ENCODE measurements at places on chromosomes 7 and 10. TPM values are rescaled to one million over a fixed set of nuclear protein-coding genes. Genes with fewer than 3 reads are reported as not detected.

The PRKG1 gene
- total RNA-seq: not detected

The TAS2R39 gene
- not detected for total RNA-seq

The FAM237B gene
- total RNA-seq: not detected

The SPRN gene
- not detected for total RNA-seq

The SUN3 gene
- not detected for total RNA-seq

The AMZ1 gene
- not detected for total RNA-seq

The NME8 gene
- not detected for total RNA-seq

The CALHM2 gene
- total RNA-seq: 18.6 TPM

The EBLN1 gene
- not detected for total RNA-seq

The C7orf57 gene
- total RNA-seq: not detected

The BCAP29 gene
- 17.6 TPM for total RNA-seq

DNA sequence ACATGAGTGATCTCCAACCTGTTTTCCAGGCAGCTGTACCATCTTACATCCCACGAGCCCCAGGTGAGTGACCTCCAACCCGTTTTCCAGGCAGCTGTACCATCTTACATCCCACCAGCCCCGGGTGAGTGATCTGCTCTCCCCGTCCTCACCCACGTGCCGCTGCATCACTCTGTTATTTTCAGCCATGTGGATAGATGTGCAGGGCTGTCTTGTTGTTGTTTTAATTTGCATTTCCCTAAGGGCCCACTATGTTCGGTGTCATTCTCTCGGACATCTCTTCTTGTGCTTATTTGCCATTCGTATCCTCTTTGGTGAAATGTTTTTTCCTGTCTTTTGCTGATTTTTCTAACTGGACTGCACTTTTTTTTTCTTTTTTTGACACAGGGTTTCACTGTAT, 17.9 kb upstream of the LARP4B start:
- H3K4me3 ChIP-seq: no peak overlapping the region
- H3K27me3 ChIP-seq: peaks cover 2% of the 10 kb centered on the region
- H3K36me3 ChIP-seq: no peaks in the 10 kb centered on the region
- no peak for DNase-seq

DNA sequence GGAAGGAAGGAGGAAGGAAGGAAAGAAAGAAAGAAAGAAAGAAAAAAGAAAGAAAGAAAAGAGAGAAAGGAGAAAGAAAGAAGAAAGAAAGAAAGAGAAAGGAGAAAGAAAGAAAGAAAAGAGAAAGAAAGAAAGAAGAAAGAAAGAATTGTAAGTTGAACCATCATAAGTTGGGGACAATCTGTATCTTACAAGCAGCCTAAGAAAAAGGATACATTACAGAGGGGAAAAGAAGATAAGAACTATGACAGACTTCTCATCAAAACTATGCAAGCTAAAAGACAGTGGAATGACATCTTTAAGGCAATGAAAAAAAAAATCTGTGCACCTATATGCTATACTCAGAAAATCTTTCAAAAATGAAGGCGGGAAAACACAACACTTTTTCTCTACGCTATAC, 50.3 kb upstream of the SP4 start:
- no peaks in the 10 kb centered on the region for H3K4me1 ChIP-seq
- H3K36me3 ChIP-seq: no peaks in the 10 kb centered on the region
- DNase-seq: no peak
- no peaks in the 10 kb centered on the region for H3K27me3 ChIP-seq

- H3K27ac ChIP-seq: no peak overlapping the region
- no peaks in the 10 kb centered on the region for H3K4me1 ChIP-seq
- H3K36me3 ChIP-seq: no peaks in the 10 kb centered on the region
Observed at GRCh38 chr7:19957664-19958063, 184.2 kb upstream of the TMEM196 start.

GRCh38 chr7:46369933-46370654, 449.0 kb upstream of the IGFBP3 start:
- no peak overlapping the region for H3K27ac ChIP-seq
- H3K4me1 ChIP-seq: no peaks in the 10 kb centered on the region
- H3K27me3 ChIP-seq: no peaks in the 10 kb centered on the region

- peaks cover 13% of the 10 kb centered on the region for H3K27me3 ChIP-seq
- DNase-seq: no peak
- H3K4me3 ChIP-seq: no peak overlapping the region
- H3K27ac ChIP-seq: no peak overlapping the region
- H3K4me1 ChIP-seq: no peaks in the 10 kb centered on the region
Observed at GRCh38 chr7:112072541-112073245, 133.5 kb downstream of the DOCK4 start.

DNA sequence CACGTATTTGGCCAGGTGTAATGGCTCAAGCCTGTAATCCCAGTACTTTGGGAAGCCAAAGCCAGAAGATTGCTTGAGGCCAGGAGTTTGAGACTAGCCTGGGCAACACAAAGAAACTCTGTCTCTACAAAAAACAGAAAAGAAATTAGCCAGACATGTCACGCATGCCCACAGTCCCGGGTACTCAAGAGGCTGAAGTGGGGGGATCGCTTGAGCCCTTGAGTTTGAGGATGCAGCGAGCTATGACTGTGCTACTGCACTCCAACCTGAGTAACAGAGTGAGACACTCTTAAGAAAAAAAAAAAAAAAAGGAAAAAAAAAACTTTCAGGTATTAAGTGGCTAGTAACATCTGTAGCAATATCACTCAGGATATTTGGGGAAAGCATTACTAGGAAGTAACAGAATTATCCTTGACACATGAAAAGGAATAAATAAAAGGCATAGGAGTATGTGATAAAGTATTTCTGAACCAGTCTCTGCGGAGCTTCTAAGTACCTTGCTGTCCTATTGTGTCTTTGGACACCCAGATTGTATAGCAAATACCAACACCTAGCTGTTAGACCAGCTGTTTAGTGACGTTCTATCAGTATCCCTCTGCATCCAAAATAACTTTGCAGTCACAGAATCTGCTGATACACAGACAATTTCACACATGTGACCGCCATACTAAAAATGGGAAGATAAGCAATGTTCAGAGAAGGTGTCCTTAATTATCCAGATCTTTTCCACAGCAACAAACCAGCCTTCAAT, 74.4 kb downstream of the CYTH3 start:
- no peak for DNase-seq
- H3K27ac ChIP-seq: no peak overlapping the region
- no peaks in the 10 kb centered on the region for H3K4me1 ChIP-seq
- no peak overlapping the region for H3K4me3 ChIP-seq
- no peaks in the 10 kb centered on the region for H3K36me3 ChIP-seq
- peaks cover 3% of the 10 kb centered on the region for H3K27me3 ChIP-seq

DNA sequence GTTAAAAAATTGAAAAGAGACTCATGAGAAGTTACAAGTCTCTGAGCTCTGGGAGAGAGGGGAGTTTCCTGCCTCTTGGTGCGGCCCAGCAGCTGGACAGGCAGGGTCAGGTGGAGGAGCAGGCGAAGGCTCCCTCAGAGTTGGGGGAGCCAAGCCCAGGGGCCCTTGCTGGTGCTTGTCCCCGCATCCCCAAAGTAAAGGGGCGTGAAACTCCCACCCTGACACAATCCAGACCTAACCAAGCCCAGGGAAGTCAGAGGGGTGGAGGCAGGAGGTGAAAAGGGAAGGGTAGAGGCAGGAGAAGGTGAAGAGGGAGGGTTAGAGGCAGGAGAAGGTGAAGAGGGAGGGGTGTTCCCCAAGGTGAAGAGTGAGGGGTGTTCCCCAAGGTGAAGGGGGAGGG, 322.8 kb downstream of the GLRX3 start:
- no peaks in the 10 kb centered on the region for H3K4me1 ChIP-seq
- no peak overlapping the region for H3K4me3 ChIP-seq
- no peak for DNase-seq
- H3K36me3 ChIP-seq: no peaks in the 10 kb centered on the region
- H3K27me3 ChIP-seq: peaks cover 11% of the 10 kb centered on the region

DNA sequence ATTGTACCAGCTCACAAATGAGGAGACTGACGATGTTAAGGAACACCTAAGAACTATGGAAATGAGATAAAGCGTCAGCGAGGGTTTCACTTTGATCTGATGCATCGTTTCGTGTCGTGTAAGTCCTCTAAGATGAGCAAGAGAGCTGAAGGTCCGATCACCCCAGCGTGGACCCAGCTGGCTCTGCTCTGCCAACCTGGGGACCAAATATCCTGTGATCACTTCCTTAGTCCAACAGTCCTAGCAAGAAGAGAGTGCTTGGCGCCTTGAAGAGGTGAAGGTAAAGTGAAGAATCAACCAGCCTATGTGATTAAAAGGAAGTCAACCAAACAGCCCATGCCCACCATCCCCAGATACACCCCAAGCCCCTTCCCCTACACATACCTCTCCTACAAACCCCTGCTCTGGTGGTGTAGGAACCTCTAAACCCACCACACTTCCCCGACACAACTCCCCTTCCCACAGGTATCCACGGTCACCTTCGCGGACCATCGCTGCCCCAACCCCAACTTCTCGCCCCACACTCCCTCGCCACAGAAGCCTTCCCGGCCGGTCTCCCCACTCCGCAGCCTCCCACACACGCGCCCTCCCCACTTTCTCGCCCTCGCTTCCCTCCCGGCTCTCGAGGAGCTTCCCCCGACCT, 722 bp downstream of the UPF2 start:
- H3K27me3 ChIP-seq: peaks cover 1% of the 10 kb centered on the region
- DNase-seq: peak; percentile 66
- H3K36me3 ChIP-seq: no peaks in the 10 kb centered on the region
- H3K4me3 ChIP-seq: peak overlapping the region; percentile 99
- peak overlapping the region; percentile 100 for H3K27ac ChIP-seq

DNA sequence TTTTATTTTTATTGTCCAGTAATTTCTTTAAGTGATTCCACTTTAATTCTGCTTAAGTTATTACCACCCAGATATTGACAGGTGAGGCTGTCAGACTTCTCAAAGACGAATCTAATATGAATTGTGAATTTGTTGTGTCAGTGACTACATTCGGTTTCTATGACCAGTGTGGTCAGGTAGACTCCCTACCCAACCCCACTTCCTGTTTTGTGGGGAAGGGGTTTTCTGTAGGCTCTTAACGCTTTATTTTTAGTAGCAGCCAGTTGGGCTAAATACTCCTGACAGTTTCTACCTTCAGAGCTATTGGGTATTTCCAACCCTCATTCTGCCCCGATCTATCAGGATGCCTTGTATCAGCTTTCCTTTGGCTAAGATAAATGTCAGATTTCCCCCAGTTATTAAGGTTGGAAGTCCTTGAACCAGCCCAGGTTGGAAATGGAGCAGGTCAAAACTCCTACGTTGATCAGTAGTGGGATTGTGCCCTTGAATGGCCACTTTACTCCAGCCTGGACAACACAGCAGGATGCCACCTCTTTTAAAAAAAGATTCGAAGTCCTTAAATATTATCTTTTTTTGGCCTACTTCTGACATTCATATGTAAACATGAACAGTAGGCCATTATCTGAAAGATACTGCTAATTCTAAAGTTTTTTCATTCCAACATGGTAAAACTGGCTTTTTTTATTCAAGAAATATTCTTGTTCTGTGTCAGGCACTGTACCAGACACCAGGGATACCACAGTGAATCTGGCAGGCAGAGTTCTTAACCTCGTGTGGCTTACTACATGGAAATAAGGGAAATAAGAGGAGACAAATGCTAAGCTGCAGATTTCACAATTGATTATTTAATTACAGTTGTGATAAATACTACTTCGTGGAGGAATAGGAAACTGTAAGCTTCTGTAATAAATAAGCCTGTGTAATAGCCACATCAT, 133.3 kb upstream of the SAMD8 start:
- DNase-seq: peak; percentile 69
- peaks cover 28% of the 10 kb centered on the region for H3K4me1 ChIP-seq
- peak overlapping the region; percentile 87 for H3K27ac ChIP-seq
- H3K27me3 ChIP-seq: no peaks in the 10 kb centered on the region
- H3K4me3 ChIP-seq: peak overlapping the region; percentile 40

DNA sequence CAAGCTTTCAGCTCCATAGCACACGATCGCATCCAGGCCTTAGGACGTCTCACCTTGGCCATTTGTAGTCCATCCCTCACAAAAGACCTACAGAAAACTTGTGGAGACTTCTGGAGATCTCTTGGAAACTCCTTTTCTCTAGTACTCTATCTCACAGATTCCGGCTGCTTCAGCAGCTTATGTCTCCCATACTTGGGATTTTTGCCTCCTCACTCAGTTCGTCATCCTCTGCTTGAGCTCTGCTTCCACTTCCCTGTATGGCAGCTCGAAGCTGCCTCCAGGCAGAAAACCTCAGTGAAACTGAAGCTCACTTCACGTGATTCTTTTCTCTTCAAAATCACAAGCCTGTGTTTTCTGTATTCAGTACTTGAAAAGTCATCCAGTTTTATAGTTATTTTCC, 178.7 kb upstream of the GDF10 start:
- H3K27me3 ChIP-seq: no peaks in the 10 kb centered on the region
- H3K4me3 ChIP-seq: no peak overlapping the region
- H3K36me3 ChIP-seq: no peaks in the 10 kb centered on the region

DNA sequence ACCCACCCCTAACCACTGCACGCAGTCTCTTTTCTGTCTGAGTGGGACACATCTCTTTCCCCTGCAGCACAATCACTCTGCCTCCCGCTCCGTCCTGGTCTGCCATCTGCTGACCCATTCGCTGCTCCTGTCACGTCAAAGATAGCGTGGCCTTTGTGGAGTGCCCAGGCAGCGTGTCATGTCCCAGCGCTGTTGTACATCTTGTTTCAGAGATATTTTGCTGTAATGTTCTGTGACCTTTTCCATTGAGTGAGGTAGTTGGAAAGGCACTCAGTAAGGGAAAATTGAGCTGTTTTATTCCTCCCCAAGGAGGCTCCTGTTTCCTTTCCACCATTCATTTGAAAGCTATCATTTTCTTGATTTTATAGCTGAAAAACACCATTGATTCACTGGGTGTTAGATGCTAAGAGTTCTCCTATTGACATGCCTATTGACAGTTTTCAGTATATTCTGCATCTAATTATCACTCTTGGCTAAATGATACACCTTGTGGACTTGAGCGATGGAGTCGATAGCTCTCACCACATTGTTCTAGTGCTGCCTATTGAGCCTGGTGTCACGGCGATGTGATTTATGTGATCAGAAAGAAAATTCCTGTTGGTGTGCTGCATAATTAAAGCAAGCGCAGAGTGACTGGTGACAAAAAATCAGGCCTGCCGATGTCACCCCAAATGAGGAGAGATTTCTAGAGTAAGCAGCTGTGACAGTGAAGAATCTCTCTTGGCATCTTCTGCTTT, 372.6 kb downstream of the LRMDA start:
- no peak overlapping the region for H3K4me3 ChIP-seq
- no peaks in the 10 kb centered on the region for H3K4me1 ChIP-seq
- peaks cover 16% of the 10 kb centered on the region for H3K27me3 ChIP-seq
- no peak for DNase-seq
- no peak overlapping the region for H3K27ac ChIP-seq

- H3K27me3 ChIP-seq: peaks cover 3% of the 10 kb centered on the region
- no peak overlapping the region for H3K4me3 ChIP-seq
- no peak for DNase-seq
- H3K36me3 ChIP-seq: no peaks in the 10 kb centered on the region
- H3K27ac ChIP-seq: no peak overlapping the region
- no peaks in the 10 kb centered on the region for H3K4me1 ChIP-seq
Observed at GRCh38 chr7:51253157-51253556, 63.5 kb downstream of the COBL start.

- H3K36me3 ChIP-seq: no peaks in the 10 kb centered on the region
- no peak overlapping the region for H3K4me3 ChIP-seq
- peaks cover 3% of the 10 kb centered on the region for H3K27me3 ChIP-seq
- H3K27ac ChIP-seq: no peak overlapping the region
- DNase-seq: no peak
- peaks cover 2% of the 10 kb centered on the region for H3K4me1 ChIP-seq
Observed at GRCh38 chr10:494556-494955, 194.9 kb downstream of the DIP2C start.

- H3K36me3 ChIP-seq: no peaks in the 10 kb centered on the region
- H3K4me3 ChIP-seq: no peak within 1 kb of the TSS
- no peak within 1 kb of the TSS for H3K27ac ChIP-seq
- DNase-seq: no peak
- H3K27me3 ChIP-seq: no peaks in the 10 kb centered on the region
Observed at GRCh38 chr10:94683214-94684054, at the start of gene CYP2C18. TSS of gene CYP2C18 (plus strand) at chr10:94683729. CDS start at chr10:94683820, 91 bp downstream.

Measured in naive thymus-derived CD8-positive, alpha-beta T cell (primary cell).